Activated CD4-positive, CD25-positive, alpha-beta regulatory T cell treated with anti-CD3 and anti-CD28 coated beads, Interleukin-2, amount 50 U/mL, for 72 hours (primary cell): ENCODE measurements at places on chromosomes 2 and 18.

- no peak for DNase-seq
These were observed 277.4 kb downstream of the NRXN1 start for GRCh38 chr2:50754514-50754913.

GRCh38 chr2:75079575-75079974 lies 119.7 kb downstream of the TACR1 start:
- no peak for DNase-seq

GRCh38 chr18:74251297-74252038 lies 40.3 kb downstream of the CYB5A start:
- no peak for DNase-seq

GRCh38 chr2:218402911-218403411 lies 3.3 kb downstream of the CTDSP1 start:
- DNase-seq, result no peak

GRCh38 chr18:13416208-13416607 lies 197.6 kb downstream of the LDLRAD4 start:
- DNase-seq, result no peak

DNA sequence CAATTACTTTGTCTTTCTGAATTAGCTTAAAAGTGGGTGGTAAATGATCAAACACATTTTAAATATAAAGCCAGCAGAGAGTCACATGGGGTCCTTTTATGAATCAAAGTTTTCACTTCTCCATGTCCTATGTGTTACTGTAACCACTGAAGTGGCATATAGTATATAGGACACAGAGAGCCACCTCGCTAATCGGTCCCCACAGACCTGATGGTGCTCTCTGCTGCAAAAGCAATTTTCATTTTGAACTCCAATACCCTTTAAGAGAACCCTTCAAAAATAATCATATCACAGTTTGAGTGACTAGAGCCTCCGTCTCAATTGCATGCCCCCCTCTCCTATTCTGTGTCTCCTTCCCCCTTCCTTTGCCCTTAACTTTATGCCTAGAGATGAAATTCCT lies 272.8 kb downstream of the ERBB4 start:
- no peak for DNase-seq

DNA sequence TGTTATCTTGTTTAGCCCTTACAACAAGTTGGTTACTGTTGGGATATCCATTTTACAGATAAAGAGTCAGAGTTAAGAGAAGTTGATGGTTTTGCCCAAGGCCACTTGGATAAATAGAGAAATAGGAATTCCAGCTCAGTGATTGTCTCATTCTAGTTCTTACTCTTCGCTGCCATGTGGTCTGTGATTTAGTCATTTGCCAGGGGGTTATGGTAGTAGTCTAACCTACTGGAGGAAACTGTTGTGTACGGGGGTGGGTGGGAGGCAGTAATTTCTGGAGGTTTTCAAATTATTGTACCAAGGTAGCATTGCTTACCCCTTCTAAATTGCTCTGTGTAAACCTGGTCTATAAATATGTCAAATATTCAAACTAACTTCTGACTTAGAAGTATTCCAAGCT lies 110.4 kb downstream of the MAP2 start:
- no peak for DNase-seq

GRCh38 chr2:43005975-43006833 lies 213.8 kb upstream of the HAAO start:
- peak; percentile 17 for DNase-seq

GRCh38 chr2:174600349-174600748 lies 2.7 kb upstream of the WIPF1 start:
- no peak for DNase-seq

DNA sequence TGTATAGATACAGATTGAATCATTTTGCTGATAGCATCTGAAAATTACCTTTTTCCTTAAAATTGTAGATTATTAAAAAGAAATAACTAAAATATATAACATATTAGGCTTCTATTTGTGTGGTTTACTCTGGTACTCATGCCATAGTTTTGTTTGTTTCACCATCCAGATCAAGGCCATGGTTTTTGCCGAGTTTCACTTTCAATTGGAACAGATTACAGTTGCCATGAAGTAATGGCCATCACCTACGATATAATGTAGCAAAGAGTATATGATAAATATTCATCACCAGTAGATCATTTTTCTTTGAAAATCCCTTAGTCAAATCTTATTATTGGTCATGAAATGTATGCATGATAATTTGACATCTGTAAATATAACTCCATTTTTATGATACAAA lies 11.9 kb upstream of the DNAH7 start:
- DNase-seq, result no peak

DNA sequence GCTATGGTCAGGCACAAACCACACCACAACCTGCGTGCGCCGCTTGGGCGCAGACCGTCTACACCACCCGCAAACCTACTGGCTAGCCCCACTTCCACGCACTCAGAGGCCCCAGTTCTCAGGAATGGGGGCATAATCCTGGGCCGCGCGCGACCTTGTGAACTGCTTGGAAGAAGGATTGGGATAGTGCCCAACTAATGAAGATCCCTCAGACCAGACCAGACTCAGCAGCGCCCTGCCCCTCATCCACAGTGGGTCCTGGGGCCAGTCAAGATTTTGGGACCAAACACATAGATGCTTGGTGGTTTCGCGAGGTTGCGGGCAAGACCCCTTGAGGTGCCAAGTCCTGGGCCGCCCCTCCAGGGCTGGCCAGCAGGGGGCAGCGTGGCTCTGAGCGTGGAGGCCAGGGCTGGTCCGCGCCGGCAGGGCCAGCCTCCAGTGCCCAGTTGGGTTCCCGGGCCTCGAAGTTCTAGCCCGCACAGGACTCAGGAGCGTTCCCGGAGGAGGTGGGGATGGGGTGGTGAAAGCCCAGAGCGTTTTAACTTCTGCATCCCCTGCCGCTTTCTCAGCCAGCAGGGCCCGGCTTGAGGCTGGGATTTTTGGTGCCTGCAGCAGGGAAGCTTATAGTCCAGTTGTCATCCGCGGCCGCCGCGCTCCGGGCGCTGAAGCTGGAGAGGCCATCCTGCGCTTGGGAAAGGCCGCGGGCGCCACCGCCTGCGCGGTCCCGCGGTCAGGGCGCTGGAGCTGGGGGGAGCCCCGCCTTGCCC lies 8.3 kb downstream of the OSR1 start:
- peak; percentile 69 for DNase-seq

GRCh38 chr2:18445433-18446320 lies 114.8 kb downstream of the RDH14 start:
- DNase-seq, result no peak

DNA sequence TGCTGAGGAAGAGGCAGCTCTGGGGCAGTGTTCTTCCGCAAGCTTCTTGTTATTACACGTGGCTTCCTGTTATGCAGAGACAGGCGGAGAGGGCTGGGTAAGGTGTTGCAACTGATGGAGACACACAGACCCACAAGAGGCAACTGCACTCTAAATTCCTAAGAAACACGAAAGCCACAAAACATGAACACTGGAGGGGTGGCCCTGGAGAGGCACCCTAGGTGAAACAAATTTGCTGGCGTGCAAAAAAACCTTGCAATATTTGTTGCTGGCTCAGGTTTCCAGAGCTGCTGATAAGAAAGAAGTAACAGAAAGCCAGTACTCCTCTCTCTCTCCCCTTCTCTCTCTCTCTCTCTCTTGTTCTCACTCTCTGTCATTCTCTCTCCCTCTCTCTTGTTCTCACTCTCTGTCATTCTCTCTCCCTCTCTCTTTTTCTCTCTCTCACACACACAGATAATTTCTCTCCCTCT lies 31.8 kb downstream of the ARHGAP25 start:
- peak; percentile 55 for DNase-seq

- DNase-seq, result no peak
These were observed 3.9 kb upstream of the RPL31 start for GRCh38 chr2:100998235-100998573.

- DNase-seq, result no peak
These were observed 375.0 kb downstream of the CTNNA2 start for GRCh38 chr2:79887747-79888374.
